ENCODE measurements at places on chromosomes 5 and 9.

- H3K27me3 ChIP-seq: no peaks in the 10 kb centered on the region
- H3K4me1 ChIP-seq: peaks cover 15% of the 10 kb centered on the region
- DNase-seq: peak; percentile 38
- H3K27ac ChIP-seq: no peak overlapping the region
- no peaks in the 10 kb centered on the region for H3K36me3 ChIP-seq
These were observed 7.4 kb upstream of the SPDL1 start for GRCh38 chr5:169576181-169576598.

DNA sequence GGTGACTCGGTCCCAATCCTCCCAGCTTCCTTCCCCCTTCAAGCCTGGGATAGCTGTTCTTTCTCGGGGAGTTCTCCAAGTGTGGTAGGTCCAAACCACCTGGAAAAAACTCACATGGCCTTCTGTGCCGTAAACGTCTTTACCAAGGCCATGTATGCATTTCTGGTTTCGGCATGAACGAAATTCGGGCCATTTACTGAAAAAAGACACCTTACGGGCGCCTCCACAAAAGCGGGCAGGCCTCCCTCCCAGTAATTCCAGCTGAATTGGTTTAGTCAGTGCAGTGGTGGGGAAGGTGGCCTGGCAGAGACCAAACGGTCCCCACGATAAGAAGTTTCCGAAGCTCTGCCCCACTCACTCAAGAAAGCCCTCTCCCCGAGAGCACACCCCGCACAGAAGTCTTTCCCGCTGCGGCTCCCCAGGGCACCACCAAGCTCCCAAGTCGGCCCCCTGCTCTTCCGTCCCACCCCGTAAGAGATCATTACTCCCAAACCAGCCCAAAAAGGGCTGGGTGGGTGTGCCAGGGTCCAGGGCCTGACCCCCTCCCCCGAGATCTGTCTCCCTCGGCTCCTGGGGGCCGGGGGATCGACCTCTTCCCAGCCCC, 86.3 kb upstream of the MELK start:
- no peaks in the 10 kb centered on the region for H3K36me3 ChIP-seq
- peak overlapping the region; percentile 100 for H3K4me3 ChIP-seq
- peak overlapping the region; percentile 83 for H3K27ac ChIP-seq
- H3K27me3 ChIP-seq: no peaks in the 10 kb centered on the region
- peak; percentile 39 for DNase-seq
- H3K4me1 ChIP-seq: peaks cover 25% of the 10 kb centered on the region

GRCh38 chr9:121271368-121272341, 3.7 kb downstream of the GSN start:
- H3K27ac ChIP-seq: peak overlapping the region; percentile 93
- no peaks in the 10 kb centered on the region for H3K27me3 ChIP-seq
- H3K4me1 ChIP-seq: peaks cover 46% of the 10 kb centered on the region
- no peaks in the 10 kb centered on the region for H3K36me3 ChIP-seq
- DNase-seq: peak; percentile 36

GRCh38 chr5:147336876-147337275, 102.0 kb downstream of the STK32A start:
- no peaks in the 10 kb centered on the region for H3K36me3 ChIP-seq
- no peak overlapping the region for H3K4me3 ChIP-seq
- no peaks in the 10 kb centered on the region for H3K4me1 ChIP-seq
- no peak for DNase-seq
- H3K27ac ChIP-seq: no peak overlapping the region

- no peak for DNase-seq
- H3K27ac ChIP-seq: no peak overlapping the region
- H3K36me3 ChIP-seq: no peaks in the 10 kb centered on the region
- H3K4me3 ChIP-seq: no peak overlapping the region
- H3K4me1 ChIP-seq: no peaks in the 10 kb centered on the region
These were observed 298.1 kb downstream of the PJA2 start for GRCh38 chr5:109111680-109112079.

DNA sequence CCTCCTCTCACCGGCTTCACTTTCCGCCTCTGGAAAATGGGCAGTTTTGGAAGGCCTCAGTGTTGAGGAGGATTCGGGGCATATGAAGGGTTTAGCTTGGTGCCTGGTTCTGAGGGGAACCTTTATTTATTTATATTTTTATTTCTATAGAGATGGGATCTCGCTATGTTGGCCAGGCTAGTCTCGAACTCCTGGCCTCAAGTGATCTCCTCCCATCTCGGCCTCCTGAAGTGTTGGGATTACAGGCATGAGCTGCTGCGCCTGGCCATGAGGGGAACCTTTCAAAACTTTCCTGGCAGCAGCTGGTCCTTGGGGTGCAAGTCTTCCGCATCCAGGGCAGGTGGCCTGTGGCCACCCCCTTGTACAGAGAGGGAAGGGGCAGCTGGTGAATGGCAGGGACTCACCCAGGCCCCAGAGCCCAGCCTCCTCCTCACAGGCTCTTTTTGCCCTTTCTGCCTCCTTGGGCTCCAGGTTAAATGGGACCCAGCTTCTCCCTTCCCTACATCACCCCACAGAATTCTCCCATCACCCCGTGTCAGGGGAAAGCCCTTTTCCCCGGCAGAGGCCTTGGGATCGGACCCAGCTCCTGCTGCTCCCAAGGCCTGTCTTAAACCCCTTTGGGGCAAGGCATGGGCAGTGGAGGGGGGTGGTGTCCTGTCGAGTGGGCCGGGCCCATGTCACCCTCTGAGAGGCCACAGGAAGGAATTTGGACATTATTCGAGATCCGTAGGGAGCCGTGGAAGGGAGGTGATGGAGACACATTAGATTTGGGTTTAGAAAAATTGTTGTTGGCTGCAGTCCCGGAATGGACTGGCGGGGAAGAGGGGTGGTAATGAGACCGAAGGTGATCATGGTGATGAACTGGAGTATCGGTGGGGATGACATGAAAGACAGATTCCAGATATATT, 5.9 kb downstream of the NCS1 start:
- no peak overlapping the region for H3K4me3 ChIP-seq
- H3K36me3 ChIP-seq: no peaks in the 10 kb centered on the region
- no peak overlapping the region for H3K27ac ChIP-seq
- DNase-seq: no peak
- H3K4me1 ChIP-seq: peaks cover 10% of the 10 kb centered on the region

DNA sequence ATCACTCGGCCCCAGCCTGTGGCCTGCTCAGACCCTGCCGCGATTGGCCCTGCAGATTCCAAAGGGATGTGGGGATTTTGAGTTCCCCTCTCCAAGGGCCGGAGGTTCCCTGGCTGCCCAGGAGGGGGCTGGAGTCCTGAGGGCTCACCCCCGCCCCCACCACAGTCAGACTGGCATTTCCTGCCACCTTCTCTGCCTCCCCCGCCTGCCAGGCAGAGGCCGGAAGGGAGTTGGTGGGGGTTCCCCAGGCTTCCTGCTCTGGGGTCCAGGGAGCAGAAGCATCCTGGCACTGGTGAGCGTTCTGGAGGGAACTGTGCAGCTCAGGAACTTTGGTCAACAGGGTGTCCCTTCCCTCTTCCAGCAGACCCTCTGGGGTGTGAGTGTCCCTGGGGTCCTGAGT, 70.6 kb downstream of the RXRA start:
- no peaks in the 10 kb centered on the region for H3K27me3 ChIP-seq
- H3K27ac ChIP-seq: no peak overlapping the region
- H3K4me1 ChIP-seq: no peaks in the 10 kb centered on the region
- H3K36me3 ChIP-seq: no peaks in the 10 kb centered on the region
- no peak overlapping the region for H3K4me3 ChIP-seq

DNA sequence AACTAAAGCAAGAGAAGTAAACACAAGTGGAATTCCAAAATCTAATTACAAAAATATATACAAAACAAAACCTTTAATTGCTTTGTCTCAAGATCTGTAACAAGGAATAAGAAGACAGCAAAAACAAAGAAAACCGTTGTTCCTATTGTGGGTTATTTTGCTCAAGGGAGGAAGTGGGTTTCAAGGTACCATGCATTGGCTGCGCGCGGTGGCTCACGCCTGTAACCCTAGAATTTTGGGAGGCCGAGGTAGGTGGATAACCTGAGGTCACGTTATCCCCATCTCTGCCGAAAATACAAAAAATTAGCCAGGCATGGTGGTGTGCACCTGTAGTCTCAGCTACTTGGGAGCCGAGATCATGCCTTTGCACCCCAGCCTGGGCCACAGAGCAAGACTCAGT, 12.1 kb upstream of the IQGAP2 start:
- H3K4me3 ChIP-seq: no peak overlapping the region
- no peak overlapping the region for H3K27ac ChIP-seq

- peak; percentile 11 for DNase-seq
- no peaks in the 10 kb centered on the region for H3K27me3 ChIP-seq
- H3K4me3 ChIP-seq: peak overlapping the region; percentile 51
- no peaks in the 10 kb centered on the region for H3K36me3 ChIP-seq
- peaks cover 18% of the 10 kb centered on the region for H3K4me1 ChIP-seq
These were observed 1.0 kb upstream of the UBTD2 start for GRCh38 chr5:172284611-172284980.

GRCh38 chr9:131477367-131477766, 25.4 kb upstream of the POMT1 start:
- H3K36me3 ChIP-seq: peaks cover 5% of the 10 kb centered on the region
- no peak overlapping the region for H3K27ac ChIP-seq
- no peak overlapping the region for H3K4me3 ChIP-seq
- no peaks in the 10 kb centered on the region for H3K4me1 ChIP-seq
- DNase-seq: no peak

DNA sequence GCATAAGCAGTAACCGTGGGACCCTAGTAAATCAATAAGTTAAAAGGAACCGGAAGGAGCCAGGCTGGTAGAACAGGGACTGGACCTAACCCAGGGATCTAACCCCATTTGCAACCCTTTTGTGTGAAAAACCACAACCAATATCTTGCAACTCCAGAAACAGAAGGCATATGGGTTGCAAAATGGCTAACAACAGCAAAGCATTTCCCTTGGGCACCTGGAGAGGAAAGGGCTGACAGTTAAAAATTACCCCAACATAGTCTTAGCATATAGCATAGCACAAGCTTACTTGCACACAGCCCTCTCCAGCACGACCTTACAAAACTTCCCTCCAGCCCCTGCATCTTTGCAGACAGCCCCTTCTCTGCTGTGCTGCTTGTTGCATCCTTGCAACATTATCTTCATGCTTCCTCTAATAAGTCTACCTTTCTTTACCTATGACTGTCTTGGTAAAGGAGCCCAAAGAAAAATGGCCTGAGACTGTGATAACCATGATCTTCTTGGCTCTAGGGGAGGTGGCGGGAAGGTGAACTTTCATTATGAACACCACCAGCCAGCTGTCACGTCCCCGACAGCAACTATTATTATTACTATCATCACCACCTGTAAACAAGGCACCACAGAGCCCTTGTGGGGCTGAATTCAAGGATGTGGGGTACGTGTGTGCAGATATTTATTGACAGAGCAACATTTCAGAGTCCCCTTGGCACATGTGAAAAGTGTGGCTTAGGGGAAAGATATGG, 49.8 kb downstream of the PRRC1 start:
- DNase-seq: no peak
- H3K4me1 ChIP-seq: no peaks in the 10 kb centered on the region
- H3K36me3 ChIP-seq: no peaks in the 10 kb centered on the region
- no peaks in the 10 kb centered on the region for H3K27me3 ChIP-seq

GRCh38 chr9:133151601-133152525, 11.9 kb downstream of the GBGT1 start:
- no peaks in the 10 kb centered on the region for H3K36me3 ChIP-seq
- no peaks in the 10 kb centered on the region for H3K27me3 ChIP-seq
- no peak overlapping the region for H3K4me3 ChIP-seq
- no peak overlapping the region for H3K27ac ChIP-seq
- H3K4me1 ChIP-seq: peaks cover 13% of the 10 kb centered on the region

DNA sequence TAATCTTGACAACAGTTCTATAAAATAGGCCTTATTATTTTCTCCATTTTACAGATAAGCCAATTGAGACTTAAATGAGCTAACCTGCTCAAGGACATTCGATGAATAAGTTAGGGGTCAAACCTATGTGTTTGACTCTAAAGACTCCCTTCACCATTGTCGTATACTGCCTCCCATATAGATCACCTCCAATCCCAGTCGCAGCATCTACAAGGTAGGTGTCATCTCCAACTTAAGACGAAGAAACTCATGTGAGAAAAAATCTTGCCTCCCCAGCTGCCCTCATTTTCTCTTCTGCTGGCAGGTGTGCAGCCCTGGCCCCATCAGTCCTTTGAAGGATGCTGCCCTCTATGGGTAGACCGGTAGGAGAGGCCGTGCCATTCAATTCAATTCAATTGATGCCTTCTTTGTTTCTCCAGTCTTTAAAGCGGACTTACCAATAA, 75.2 kb upstream of the SMARCA2 start:
- no peaks in the 10 kb centered on the region for H3K36me3 ChIP-seq
- H3K27me3 ChIP-seq: no peaks in the 10 kb centered on the region
- H3K27ac ChIP-seq: no peak overlapping the region
- no peak overlapping the region for H3K4me3 ChIP-seq
- peak; percentile 68 for DNase-seq

DNA sequence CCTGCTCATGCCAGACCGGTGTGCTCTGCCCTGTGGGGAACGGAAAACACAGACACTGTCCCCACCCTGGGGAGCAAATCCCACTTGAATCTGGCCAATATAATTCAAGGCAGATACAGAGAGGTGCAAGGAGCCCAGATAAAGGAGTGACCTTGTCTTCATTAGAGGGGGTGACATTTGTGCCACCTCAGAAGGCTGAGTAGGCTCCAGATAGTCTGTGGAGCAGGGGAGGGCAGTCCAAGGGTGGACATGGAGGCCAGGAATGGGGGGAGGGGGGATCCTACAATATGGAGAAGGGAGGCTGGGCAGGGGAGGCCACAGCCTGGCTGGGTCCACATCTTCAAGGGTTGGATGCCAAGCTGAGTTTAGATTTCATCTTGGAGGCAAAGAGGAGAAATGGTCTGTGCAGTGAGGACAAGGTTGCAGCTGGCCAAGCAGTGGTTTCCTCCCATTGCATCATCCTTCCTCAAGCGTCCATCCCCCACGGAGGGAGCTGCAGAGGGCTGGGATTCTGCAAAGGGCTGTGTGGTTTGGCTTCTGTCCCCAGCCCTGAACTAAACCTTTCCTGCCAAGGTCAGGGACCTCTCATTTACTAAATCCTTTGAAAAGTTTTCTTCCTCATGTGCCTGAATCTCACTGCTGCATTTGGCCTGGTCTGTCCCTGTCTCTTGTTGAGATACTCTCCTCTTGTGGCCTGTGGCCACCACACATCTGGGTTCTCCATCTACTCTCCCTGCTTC, 60.1 kb downstream of the GALNT12 start:
- no peaks in the 10 kb centered on the region for H3K27me3 ChIP-seq
- DNase-seq: peak; percentile 38
- no peaks in the 10 kb centered on the region for H3K36me3 ChIP-seq
- peak overlapping the region; percentile 31 for H3K27ac ChIP-seq

GRCh38 chr5:152237531-152237930, 167.5 kb downstream of the NMUR2 start:
- H3K27me3 ChIP-seq: no peaks in the 10 kb centered on the region
- no peak overlapping the region for H3K27ac ChIP-seq
- H3K36me3 ChIP-seq: no peaks in the 10 kb centered on the region
- DNase-seq: no peak

Data from hepatocyte (in vitro differentiated cells).